ENCODE measurements at places on chromosomes 6 and 20.

- DNase-seq: no peak
These were observed 470.2 kb downstream of the ADGRB3 start for GRCh38 chr6:69105288-69105687.

GRCh38 chr6:16576451-16577368, 184.6 kb downstream of the ATXN1 start:
- DNase-seq: no peak

GRCh38 chr6:87820343-87820984, 118.4 kb upstream of the AKIRIN2 start:
- no peak for DNase-seq

DNA sequence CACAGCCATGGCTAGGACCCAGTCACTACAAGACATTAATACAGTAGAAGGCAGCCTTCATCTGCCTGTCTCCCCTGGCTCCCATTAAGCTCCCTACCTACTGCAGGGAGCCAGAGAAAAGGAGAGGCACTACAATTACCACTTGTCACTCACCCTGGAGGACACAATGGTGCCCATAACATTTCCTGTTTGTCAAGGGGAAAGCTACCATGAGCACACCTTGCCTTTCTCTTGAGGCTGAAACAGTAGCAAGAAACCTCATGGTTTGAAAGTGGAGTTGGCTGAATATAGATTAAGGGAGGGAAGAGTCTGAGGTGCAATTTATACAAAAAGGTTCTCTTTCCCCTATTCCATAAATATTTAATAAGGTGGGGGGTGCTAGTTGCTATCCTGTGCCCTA, 27.9 kb downstream of the STK38 start:
- DNase-seq: no peak

DNA sequence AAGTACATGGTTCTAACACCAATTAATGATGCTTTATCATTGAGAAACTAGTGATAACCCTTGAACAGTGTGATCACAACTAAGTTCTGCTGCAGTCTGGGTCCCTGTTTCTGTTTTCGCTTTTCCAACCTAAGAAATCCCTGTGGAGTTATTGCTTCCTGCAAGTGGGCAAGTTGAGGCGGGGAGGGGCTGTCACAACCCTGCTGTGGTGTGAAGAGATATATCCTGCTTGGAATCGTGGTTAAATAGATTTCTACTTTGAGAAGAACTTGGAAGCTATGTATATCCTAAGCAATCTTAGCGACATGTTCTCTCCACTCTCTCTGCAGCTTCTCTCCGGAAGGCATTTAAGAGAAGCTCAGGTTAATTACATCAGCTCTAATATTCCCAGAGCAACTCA, 1223.6 kb downstream of the EPHA7 start:
- DNase-seq: no peak

- DNase-seq: no peak
These were observed 136.7 kb upstream of the RNF217 start for GRCh38 chr6:124825564-124825963.

Data from RPMI8226 (cell line).